ENCODE measurements at places on chromosomes 6 and 20.
A peak's percentile ranks its signal among the peaks of the same experiment; 100 is the strongest.

DNA sequence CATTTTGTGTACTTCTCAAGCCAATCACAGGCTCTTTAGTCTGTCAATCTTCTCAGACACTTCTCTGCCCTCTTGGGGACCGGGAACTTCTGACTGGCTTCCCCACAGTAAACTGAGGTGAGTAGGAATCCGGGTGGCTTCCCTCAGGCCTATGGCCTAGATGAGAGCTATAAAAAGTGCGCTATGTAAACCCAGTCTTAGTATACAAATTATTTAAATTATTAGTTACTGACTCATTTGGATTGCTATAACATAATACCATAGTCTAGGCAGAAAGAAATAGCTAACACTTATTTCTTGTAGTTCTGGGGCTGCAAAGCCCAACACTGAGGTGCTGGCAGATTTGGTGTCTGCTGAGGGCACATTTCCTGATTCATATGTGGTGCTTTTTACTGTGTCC is 109.2 kb upstream of the MCHR2 start:
- no peak for ATAC-seq

- ATAC-seq: no peak
These were observed 1.4 kb downstream of the NCOA6 start for GRCh38 chr20:34824026-34824425.

DNA sequence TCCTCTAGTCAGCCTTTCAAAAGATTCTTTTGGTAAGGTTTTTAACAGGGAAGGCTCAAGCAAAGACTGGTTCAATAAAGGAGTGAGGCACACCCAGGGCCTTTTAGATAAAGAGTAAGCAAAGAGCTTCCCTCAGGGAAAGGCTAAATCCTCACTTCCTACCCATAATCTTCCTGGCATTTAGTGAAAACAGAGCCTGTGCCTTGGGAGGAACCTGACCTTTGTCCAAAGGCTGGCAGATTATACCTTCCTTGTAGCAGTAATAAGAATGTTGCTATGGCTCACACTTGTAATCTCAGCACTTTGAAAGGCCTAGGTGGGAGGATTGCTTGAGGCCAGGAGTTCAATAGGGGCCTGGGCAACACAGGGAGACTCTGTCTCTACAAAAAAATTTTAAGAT is 280.1 kb upstream of the PLCB4 start:
- ATAC-seq: no peak

- ATAC-seq: no peak
These were observed 113.2 kb downstream of the FAM83B start for GRCh38 chr6:54959820-54960219.

GRCh38 chr6:29763491-29764289 is 40.5 kb downstream of the HLA-F start:
- ATAC-seq: no peak

DNA sequence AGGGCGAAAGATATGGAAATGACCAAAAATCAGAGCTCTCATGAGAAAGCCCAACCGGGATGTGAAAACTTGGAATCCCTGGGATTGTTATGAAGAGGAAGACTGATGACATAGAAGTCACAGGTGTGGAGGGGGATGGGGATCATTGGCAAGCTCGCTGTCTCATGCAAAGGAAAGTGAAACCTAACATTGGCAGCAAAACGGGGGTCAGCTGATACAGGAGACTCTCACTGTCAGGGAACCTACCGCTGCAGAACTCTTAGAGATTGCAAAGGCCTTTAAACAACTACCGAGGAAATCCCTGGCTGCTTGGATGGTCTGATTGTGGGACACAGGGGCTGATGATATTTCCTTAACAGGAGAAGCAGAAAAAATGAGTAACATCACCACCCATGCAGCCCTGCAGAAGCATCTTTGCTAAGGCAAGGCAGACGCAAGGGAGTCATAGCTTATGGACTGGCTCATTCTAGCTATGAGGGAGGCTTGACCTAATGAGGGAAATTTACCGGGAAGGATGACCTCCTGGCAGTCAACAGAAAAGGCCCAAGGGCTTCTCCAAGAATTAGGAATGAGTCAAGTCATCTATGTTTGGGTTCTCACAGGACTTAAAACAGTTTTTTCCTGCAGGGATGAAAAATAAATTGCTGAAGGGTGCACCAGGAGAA is 7.0 kb downstream of the MUC21 start:
- no peak for ATAC-seq

DNA sequence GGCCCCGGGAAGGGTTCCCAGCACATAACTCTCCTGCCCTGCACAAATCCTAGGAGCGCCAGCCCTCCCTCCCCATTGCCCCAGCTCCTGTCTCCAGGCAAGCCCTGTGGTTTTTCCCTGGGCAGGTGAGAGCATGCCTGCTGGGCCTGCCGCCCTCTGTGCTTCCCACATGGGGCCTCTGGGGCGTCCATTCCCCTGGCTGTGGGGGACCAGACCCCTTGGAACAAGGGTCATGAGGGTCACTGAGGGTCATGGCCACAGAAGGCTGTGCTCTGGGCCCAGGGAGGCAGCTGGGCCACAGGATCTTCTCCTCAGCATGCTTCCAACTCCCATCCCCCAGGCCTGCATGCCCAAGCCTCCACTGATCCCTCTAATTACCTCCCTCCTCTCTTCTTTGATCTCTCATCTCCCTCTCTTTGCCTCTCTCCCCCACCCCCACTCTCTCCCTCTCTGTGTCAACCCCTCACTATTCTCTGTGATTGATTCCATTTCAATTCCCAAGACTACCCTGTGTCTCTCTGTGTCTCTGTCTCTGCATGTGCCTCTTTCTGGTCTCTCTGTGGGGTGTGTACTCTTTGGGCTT is 6.1 kb downstream of the MDFI start:
- peak; percentile 70 for ATAC-seq

DNA sequence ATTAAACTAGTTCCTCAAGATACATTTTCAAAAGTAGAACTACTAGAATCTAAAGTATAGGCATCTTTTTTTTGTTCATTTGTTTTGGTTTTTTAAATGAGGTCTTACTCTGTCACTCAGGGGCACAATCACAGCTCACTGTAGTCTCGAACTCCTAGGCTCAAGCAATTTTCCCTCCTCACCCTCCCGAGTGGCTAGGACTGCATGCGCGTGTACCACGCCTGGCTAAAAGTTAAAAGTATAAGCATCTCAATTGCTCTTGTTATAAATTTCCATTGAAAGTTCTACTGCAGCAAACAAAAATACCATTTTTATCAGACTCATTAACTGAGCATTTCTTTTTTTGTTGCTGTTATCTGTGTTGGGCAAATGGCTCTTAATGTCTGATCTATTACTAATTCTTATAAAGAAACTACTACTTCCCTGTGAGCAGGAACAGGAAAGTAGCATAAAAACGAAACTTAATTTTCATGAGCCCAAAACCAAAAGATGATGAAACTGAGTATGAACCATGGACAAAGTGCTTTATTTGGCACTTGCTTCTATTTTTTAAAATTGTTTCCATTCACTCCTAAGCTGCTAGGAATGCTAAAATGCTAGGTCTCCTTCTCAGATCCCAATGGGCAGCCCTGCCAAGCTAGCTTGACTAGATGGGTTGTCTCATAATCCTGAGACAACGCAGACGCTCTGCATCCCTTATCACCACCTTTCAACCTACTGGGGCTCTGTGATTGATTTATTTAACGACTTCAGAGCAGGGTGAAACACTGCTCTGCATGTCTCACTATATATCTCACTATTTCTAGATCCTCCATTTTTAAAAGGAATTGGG is 36.9 kb downstream of the TRPC4AP start:
- ATAC-seq: no peak

GRCh38 chr6:44001318-44002066 is 125.8 kb downstream of the MRPL14 start:
- ATAC-seq: peak; percentile 12

DNA sequence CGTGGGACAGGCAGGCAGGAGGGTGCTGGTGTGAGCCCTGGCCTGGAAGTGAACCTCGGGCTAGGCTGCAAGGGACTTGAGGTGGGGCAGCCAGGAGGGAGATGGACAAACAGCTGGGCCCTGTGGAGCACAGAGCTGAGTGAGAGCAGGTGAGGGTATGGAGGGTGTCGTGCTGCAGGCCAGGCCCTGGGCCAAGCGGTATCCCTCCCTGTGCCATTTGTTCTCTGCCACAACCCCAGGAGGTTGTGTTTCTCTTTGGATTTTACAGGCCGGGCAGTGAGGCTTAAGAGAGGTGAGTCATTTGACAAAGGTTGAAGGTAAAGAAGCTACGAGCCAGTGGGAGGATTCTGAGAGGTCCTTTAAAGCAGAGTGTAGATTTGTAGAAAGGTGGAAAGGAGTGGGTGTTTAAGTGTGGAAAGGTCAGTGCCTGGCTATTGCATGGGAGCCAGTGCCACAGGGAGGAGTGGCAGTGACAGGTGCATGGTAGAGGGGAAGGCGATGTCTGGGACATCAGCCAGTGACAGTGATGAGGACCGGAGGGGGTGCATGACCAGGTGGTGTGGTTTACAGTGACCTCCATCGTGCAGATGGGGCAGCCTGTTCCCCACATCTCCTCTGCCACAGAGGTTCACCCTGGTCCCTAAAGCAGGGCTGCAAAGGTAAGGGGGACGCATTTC is 39.8 kb downstream of the GMPR start:
- no peak for ATAC-seq
